Activated T-cell treated with anti-CD3 and anti-CD28 coated beads for 48 hours (primary cell): ENCODE measurements at places on chromosomes 5 and 9.
A peak's percentile ranks its signal among the peaks of the same experiment; 100 is the strongest.

DNA sequence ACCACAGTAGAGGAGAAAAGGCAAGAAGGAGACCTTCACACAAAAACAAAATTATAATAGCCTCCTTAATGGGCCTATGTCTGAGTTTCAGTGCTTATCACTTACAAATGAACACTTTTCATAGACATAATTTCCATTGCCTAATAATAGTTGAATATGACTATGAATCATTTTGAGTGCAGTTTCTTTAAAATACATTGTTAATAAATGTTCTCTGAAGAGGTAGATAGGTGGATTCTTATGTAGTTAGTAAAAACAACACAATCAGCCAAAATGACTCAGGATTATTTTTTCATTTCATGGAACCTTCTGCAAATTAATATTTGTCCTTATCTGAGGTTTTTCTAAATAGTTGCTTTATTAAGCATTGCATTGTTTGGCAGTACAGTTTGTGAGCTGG, 45.6 kb downstream of the DAPK1 start:
- DNase-seq = no peak

GRCh38 chr5:2049876-2050275, 167.2 kb upstream of the IRX4 start:
- no peak for DNase-seq

DNA sequence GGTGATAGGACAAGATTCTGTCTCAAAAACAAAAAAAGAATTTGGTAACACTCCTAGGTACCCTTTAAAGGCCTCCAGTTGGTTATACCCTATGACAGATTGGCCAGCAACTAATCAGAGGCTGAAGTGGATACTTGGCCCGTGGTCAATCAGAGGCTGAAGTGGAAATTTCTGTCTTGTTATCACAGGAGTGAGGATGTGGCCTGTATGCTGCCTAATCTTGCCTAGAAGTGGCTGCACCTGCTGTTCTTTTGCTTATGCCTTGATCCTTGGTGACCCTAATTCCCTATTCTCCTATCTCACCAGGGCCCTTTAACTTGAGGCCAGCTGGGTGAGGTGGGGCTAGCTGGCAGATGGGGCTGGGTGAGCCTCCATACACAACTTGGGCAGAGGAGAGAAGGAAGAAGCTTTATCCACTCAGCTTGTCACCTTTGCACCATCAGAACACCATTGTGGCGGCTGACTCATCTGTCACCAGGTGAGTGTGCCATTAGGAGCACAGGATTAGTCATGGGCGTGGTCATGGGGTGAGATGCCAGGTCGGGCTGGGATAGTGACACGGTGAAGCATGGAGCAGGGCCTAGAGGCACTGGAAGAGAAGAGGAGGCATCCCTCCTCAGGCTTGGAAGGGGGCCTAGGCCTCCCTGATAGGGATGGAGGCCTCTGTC, 41.5 kb downstream of the SAR1B start:
- DNase-seq = peak; percentile 68

DNA sequence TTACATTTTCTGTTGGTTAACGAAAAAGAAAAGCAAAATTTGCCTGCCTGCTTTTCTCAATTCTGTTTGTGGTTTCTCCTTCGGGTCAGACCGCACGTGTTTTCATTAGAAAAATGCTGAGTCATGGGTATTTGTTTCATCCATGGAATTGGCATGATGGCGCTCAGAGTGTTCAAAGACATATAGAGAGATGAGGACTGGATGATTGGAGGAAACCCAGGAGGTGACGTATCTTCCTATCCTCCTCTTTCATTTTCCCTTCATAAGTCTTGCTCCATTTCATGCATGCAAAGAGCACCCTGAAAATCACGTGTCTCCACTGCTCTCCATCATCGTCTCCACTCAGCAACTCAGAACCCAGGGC, 353.8 kb upstream of the WWC1 start:
- no peak for DNase-seq

GRCh38 chr9:107016383-107016782, 153.4 kb downstream of the ZNF462 start:
- DNase-seq = no peak

DNA sequence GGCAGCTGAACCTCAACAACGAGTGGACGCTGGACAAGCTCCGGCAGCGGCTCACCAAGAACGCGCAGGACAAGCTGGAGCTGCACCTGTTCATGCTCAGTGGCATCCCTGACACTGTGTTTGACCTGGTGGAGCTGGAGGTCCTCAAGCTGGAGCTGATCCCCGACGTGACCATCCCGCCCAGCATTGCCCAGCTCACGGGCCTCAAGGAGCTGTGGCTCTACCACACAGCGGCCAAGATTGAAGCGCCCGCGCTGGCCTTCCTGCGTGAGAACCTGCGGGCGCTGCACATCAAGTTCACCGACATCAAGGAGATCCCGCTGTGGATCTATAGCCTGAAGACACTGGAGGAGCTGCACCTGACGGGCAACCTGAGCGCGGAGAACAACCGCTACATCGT, 12.4 kb upstream of the PHYHD1 start:
- DNase-seq = no peak

GRCh38 chr5:143316844-143317631, 86.4 kb downstream of the NR3C1 start:
- no peak for DNase-seq

GRCh38 chr9:3385871-3386270, 139.9 kb downstream of the RFX3 start:
- DNase-seq = peak; percentile 21

DNA sequence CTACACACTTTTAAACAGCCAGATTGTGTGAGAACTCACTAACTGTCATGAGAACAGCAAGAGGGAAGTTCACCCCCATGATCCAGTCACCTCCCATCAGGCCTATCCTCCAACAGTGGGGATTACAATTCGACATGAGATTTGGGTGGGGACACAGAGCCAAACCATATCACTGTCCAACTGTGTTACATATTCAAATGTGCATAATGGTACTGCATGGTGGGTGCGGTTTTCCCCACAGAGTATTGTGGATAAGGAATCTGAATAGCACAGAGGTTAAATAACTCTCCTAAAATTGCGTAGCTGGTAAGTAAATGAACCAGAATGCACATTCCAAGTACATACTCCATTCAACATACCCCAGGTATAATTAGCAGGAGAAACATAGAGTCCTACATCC, 32.1 kb downstream of the CDH6 start:
- DNase-seq = no peak

DNA sequence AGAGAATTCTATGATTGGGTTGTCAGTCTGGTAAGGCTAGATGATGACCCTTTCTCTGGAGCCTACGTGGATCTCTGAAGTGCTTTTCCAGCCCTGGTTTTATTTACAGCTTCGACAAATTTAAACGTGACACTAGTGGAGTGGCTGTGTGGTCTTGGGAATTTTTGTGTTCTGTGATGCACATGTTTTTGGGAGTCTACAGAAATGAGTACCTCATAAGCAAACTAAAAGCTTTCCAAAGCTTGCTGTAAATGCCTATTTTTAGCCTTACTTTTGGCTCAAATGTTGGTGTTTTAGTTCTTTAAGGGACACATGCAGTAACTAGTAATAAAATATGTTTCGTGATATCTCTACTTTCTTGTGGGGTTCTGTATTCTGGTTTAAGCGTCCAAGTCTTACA, 3.3 kb downstream of the LARP1 start:
- no peak for DNase-seq

- no peak for DNase-seq
These were observed 23.9 kb upstream of the PPP2CA start for GRCh38 chr5:134249469-134250379.
